Spleen (tissue), 13 donors: ENCODE measurements at places on chromosomes 7 and 10. TPM values are rescaled to one million over a fixed set of nuclear protein-coding genes. Genes with fewer than 3 reads are reported as not detected.

COL26A1 gene
- 0.15 TPM for total RNA-seq

- H3K36me3 ChIP-seq: peaks cover 26% of the 10 kb centered on the region
- no peak overlapping the region for H3K27ac ChIP-seq
- no peaks in the 10 kb centered on the region for H3K27me3 ChIP-seq
- no peak overlapping the region for H3K4me3 ChIP-seq
- no peaks in the 10 kb centered on the region for H3K4me1 ChIP-seq
Observed at GRCh38 chr10:113732160-113732881, 19.2 kb upstream of the PLEKHS1 start.

GRCh38 chr7:55818686-55819085 lies 43.9 kb downstream of the SEPTIN14 start:
- no peak for DNase-seq
- no peaks in the 10 kb centered on the region for H3K27me3 ChIP-seq
- no peaks in the 10 kb centered on the region for H3K36me3 ChIP-seq
- H3K4me3 ChIP-seq: no peak overlapping the region
- H3K27ac ChIP-seq: no peak overlapping the region

DNA sequence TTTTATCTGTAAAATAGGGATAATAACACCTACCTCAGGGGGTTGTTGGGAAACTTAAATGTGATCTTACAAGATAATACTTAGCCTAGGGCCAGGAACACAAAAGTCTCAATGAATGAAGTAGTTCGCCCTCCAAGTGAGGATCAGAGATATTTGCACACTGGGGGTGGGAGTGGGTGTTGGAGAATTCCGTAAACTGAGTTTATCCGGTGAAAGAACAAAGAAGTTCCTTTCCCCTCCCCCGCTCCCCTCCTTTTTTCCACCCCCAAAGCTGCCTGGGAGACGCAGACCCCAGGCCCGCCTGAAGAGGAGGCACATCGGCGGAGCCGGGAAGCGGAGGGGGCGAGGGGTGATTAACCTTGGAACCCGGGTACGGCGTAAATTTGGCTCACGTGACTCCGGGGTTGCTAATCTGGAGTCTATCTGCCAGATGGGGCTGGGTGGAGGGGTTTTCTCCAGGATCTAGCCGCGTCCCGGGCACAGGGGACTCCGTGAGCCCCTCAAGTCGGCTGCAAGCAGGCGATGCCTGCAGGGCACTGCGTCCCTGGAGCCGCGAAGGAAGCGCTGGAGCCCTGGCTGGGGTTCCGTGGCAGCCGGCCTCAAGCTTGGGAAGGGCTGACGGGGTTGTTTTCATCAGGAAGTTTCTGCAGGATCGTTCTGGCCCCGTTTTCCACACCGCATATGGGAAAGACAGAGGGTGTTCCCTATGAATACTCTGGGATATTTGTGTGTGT lies 1.4 kb upstream of the PODXL start:
- H3K27ac ChIP-seq: peak overlapping the region; percentile 22
- H3K4me3 ChIP-seq: peak overlapping the region; percentile 69
- H3K4me1 ChIP-seq: peaks cover 31% of the 10 kb centered on the region
- peaks cover 12% of the 10 kb centered on the region for H3K27me3 ChIP-seq
- no peaks in the 10 kb centered on the region for H3K36me3 ChIP-seq

TMEM139 gene
- 1.2 TPM for total RNA-seq

DNA sequence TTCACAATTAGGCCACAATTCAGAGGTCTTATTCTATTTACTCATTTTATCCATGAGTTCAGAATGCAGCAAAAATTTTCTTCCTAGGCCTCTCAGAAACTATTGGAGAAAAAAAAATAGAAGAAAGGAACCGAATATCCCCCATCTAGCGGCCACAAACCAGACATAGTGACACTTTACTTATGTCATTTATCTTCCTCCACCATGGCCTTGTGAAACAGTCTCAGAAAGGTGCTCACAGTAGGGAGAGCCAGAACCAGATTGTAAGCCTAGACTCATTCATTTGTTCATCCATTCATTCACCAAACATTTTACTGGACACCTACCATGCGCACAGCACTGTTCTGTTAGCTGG lies 16.0 kb downstream of the CREB3L2 start:
- H3K27ac ChIP-seq: peak overlapping the region; percentile 89
- no peaks in the 10 kb centered on the region for H3K27me3 ChIP-seq
- DNase-seq: no peak

DNA sequence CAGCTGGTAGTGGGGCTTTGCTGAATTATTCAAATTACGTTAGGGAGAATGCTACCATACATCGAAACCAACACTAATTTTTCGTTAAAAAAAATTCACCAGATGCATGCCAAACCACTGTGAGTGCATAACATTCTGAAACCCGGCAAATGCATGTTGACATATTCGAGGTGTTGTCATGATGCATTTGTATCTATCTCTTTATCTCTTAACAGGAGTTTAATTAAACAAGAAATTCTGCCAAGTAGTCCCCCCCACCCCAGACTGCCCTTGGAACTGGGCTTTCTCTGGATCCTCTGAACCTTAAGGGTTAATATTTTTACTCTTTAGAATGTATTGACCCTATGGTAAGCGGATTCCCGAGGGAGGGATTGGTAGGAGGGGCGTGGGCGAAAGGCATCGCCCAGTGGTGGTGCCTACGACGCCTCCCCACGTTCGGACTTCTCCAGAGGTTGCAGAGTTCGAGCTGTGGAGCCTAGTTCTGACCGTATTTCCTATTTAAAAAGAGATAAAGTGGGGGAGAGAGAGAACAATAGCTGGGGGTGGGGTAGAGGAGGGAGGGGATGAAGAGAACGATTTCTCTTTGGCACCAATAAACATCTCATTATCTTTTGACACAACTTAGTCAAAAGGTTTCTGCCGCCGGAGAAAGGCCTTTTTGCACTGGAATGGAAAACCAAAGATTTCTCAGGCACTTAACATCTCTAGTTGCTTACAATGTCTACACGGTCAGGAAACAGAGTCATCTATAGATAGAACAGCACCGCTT lies 7.2 kb downstream of the DLX6 start:
- no peak for DNase-seq
- H3K4me1 ChIP-seq: peaks cover 11% of the 10 kb centered on the region
- peaks cover 100% of the 10 kb centered on the region for H3K27me3 ChIP-seq
- no peaks in the 10 kb centered on the region for H3K36me3 ChIP-seq

CACNA2D1 gene
- total RNA-seq: 15.3 TPM

- no peaks in the 10 kb centered on the region for H3K27me3 ChIP-seq
- no peaks in the 10 kb centered on the region for H3K4me1 ChIP-seq
- no peak for DNase-seq
- no peak overlapping the region for H3K27ac ChIP-seq
- H3K4me3 ChIP-seq: no peak overlapping the region
Observed at GRCh38 chr10:125868372-125868975, 12.6 kb downstream of the DHX32 start.

GRCh38 chr10:52869864-52870263 lies 97.3 kb upstream of the MBL2 start:
- no peaks in the 10 kb centered on the region for H3K27me3 ChIP-seq
- H3K4me3 ChIP-seq: no peak overlapping the region
- DNase-seq: no peak
- H3K36me3 ChIP-seq: no peaks in the 10 kb centered on the region
- no peaks in the 10 kb centered on the region for H3K4me1 ChIP-seq

DNA sequence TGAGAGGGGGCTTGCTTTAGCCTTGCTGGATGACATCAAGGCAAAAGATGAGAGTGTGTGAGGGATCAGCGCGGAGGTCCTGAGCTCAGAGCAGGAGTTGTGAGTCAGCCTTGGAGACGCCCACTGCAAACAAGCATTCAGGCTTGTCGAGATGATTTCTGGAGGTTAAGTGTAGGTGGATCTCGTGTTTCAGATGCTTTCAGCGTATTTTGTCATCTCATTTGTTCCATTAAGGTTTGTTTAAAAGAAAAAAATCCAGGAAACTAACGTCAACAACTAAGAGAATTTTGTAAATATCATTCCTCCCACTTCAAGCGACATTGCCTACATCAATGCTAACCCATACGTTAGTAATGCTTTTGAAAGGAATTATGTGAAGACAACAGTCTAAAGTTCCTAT lies 715.4 kb upstream of the NRP1 start:
- H3K27me3 ChIP-seq: no peaks in the 10 kb centered on the region
- H3K4me3 ChIP-seq: no peak overlapping the region
- DNase-seq: peak; percentile 14
- no peaks in the 10 kb centered on the region for H3K36me3 ChIP-seq
- no peaks in the 10 kb centered on the region for H3K4me1 ChIP-seq
- no peak overlapping the region for H3K27ac ChIP-seq
